ENCODE measurements at places on chromosomes 12 and 14.

DNA sequence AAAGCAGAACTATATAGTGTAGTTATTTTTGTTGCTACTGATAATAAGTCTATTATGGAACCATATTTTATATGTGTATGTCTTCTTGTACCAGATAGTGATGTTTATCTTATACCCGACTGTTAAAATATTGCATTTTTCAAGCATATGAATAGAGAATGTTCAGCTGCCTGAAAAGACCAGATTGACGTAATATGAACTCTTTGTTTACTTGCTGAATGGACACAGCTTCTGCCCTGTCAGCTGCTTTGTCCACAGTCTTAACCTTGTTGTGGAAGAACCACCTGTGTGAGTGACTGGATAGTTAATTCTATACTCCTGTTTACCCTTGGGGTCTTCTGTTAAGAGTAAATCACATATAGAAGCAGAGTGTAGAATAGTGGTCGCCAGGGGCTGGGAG lies 109.3 kb downstream of the LGR5 start:
- DNase-seq: no peak

DNA sequence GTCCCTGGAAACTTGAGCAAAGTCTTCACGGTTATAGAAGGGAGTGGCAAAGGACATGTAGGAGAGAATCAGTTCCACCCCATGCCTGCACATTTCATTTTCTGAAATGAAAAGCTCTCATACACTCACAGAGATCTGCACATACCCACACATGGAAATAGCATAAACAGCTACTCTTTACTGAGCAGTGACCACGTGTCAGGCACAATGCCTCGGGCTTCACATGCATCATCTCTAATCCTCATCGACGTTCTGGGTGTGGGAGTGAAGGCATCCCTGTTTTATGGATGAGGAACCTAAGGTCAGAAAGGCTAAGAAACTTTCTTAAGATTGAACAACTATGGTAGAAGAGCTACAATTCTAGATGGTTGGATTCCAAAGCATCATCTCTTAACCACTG lies 198.8 kb downstream of the DAD1 start:
- no peak for DNase-seq

GRCh38 chr12:3741882-3742672 lies 10.8 kb downstream of the CRACR2A start:
- DNase-seq: no peak

DNA sequence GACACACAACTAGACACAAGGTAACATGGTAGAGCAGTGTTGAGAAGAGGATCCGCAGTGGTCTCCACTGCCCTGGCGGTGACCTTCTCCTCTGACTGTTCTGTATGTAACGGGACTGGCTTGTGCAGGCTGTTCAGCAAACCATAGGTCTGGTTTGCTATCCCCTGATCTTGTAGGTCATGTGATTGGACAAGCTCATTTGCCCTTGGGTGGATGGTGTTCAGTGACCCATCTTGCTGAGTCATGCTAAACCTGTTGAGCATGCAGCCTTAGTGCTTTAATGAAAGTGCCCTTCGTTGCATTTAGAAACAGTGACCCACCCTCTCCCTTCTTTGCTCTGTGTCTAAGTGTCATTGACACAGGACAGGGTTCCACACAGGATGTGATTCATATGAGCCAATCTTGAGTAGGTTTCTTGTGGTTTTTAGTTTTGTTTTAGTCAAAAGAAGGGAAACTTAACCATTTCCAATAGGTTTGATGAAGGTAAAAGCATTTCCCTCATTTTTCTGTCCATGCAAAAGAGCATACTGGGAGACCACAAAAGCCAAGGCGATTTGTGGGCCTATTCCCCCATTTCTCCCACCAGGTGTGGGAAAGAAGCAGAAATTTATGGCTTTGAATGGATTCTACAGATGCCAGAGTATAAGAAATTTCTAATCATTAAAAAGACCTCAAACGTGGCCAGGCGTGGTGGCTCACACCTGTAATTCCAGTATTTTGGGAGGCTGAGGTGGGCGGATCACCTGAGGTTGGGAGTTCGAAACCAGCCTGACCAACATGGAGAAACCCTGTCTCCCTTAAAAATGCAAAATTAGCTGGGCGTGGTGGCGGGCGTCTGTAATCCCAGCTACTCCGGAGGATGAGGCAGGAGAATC lies 32.6 kb upstream of the HIF1A start:
- DNase-seq: no peak

DNA sequence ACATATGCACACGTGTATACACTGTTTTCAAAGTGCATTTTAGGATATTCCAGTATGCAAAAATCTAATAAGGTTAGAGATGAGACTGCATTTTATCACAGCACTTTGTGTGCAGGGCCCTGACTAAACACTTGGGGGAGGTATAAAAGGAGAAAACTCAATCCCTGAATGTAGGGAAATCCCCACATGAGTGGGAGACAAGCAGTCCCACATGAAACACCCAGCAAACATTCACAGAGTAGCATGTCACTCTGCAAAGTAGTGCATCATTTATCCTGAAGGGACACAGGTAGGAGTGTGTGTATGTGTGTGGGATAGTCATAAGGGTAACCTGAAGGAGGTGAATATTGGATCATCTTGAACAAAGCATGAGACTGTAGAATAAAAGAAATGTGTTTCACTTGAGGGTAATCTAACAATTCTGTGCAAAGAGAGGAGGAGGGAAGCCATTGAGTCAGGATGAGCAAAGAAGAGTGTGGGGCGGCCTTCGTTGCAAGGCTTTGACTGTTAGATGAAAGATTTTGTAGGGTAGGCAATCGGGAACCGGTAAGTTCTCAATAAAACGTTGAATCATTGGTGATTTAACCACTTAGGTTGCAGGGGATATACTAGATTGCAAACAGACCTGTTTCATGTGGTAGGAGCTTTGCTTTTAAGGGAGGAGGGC lies 2.9 kb downstream of the PRPF40B start:
- DNase-seq: no peak

- DNase-seq: no peak
Measured at GRCh38 chr12:110354172-110354780, 49.2 kb downstream of the ANAPC7 start.

DNA sequence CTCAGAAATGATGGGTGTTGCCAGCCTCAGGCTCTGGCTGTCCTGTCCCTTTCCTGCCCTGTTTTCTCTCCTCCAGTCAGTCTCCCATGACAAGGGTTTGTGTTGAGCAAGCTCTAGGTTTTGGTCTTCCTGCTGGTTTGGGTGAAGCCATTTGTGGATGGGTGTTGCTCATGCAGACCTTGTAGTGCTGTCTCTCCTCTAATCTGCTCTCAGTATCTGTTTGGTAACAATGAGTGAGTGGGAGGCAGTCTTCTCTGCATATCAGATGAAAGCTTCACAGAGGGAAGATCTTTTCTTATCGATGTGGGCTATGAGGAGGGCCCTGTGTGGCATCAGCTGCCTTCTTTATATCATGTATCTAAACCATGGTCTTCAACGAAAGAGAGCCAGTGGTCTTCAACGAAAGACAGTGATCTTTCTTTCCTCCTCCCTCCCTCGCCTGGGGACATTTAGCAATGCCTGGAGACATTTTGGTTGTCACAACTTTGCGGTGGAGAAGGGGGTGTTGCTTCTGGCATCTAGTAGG lies 3.6 kb downstream of the CMA1 start:
- no peak for DNase-seq

GRCh38 chr12:94207849-94208621 lies 59.7 kb downstream of the PLXNC1 start:
- DNase-seq: no peak

- no peak for DNase-seq
Measured at GRCh38 chr12:22018860-22019259, 27.2 kb upstream of the CMAS start.

DNA sequence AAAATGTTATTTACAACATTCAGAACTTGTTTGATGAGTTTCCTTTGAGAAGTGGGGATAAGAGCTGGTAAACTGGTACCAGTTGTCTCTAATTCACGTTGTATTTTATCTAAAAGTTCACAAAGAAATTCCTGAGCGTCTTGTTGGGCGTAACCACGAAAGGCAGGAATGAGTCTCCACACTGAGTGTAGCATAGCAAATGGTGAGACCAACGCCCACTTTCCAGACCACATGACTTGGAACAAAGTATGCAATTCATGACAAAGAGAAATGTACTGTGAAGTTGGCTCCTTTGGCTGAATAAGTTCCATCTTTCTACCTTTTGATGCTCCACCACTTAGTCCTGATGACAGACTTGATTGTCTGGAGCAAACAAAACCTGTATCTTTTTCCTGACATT lies 18.4 kb downstream of the USP44 start:
- no peak for DNase-seq

DNA sequence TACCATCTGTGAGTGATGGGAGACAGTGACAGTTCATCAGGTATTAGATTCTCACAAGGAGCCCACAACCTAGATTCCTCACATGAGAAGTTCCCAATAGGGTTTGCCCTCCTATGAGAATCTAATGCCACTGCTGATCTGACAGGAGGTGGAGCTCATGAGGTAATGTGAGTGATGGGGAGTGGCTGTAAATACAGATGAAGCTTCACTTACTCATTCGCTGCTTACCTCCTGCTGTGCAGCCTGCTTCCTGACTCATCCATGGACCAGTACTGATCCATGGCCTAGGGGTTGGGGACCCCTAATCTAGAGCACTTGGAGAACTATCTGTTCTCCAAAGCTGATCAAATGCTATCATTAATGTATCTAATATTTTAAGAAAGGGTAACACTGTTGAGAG lies 17.7 kb downstream of the CLEC2D start:
- no peak for DNase-seq

- DNase-seq: no peak
Measured at GRCh38 chr12:1488908-1489381, 105.4 kb downstream of the FBXL14 start.

- no peak for DNase-seq
Measured at GRCh38 chr12:23729359-23729758, 220.1 kb downstream of the SOX5 start.

GRCh38 chr12:46371718-46372543 lies 642 bp downstream of the SLC38A2 start:
- peak; percentile 27 for DNase-seq

DNA sequence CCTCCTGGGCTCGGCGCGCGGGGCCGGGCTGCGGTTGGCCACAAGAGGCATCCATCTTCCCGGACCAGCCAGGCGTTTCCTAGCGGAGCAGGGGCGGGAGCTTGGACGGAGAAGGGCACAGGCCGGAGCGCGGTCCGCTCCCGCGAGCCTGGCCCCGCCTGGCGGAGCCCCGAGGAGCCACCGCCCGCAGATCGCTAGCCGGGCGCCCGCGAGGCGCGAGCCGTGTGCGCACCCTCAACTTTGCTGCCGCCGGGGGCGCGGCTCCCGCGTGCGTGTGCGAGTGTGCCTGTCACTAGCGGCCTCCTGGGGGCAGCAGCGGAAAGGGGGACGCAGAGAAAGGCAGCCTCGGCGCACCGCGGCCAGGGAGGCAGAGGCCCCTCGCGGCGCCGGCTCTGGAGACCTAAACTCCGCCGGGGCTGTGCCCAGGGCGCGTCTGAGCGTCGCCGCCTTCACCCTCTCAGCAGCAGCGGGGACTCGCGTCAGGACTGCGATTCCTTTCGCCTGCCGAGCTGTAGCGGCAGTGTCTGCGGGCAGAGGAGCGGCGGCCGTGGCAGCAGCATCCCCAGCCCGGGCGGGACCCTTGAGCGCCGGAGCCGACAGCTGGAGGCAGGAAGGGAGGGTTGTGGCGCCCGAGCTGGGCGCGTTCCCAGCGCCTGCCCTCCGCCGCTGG lies 644 bp upstream of the SRGAP1 start:
- DNase-seq: peak; percentile 56

GRCh38 chr14:91270619-91271018 lies 26.1 kb upstream of the GPR68 start:
- DNase-seq: no peak

DNA sequence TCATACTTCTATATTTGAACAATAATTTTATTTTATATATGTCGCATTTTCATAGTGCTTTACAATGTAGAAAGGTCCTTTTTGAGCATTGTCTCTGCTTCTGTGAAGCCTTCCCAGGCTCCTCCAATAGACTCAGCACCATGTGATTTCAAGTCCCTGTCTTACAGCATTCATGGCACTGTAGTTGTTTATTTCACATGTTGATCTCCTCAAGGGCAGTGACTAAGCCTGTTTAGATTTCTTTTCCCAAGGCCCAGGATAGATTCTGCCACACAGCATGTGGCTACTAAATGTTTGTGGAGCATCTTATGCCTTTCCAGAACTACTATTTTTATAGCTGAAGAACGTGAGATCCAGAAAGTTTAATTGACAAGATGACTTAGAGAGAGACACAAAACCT lies 391.7 kb downstream of the TMEM117 start:
- no peak for DNase-seq

GRCh38 chr14:28142400-28143015 lies 624.1 kb upstream of the FOXG1 start:
- no peak for DNase-seq

- DNase-seq: no peak
Measured at GRCh38 chr12:114799574-114800487, 115.9 kb upstream of the TBX3 start.

- DNase-seq: no peak
Measured at GRCh38 chr14:94483071-94483451, 7.1 kb upstream of the SERPINA9 start.

GRCh38 chr12:4960547-4960946 lies 50.8 kb downstream of the KCNA1 start:
- DNase-seq: no peak

DNA sequence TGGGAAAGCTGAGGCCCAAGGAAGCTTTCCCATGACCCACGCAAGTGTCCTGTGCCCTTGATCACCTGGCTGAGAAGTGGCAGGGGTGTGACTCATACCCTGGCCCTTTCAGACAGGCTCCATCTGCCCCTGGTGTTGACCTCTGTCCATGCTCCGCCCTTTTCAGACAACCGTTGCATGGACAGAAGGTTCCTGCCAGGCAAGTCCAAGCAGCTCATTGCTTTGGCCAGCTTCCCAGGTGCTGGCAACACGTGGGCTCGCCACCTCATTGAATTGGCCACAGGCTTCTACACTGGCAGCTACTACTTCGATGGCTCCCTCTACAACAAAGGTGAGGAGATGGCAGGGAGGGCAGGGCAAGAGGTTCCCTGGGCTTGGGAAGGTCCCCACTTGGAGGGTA lies 103.5 kb downstream of the WSCD2 start:
- DNase-seq: no peak

GRCh38 chr14:68919129-68919927 lies 59.8 kb downstream of the ACTN1 start:
- no peak for DNase-seq

GRCh38 chr14:59376686-59377085 lies 88.5 kb downstream of the GPR135 start:
- no peak for DNase-seq

GRCh38 chr12:124752437-124753227 lies 111.0 kb downstream of the SCARB1 start:
- no peak for DNase-seq

DNA sequence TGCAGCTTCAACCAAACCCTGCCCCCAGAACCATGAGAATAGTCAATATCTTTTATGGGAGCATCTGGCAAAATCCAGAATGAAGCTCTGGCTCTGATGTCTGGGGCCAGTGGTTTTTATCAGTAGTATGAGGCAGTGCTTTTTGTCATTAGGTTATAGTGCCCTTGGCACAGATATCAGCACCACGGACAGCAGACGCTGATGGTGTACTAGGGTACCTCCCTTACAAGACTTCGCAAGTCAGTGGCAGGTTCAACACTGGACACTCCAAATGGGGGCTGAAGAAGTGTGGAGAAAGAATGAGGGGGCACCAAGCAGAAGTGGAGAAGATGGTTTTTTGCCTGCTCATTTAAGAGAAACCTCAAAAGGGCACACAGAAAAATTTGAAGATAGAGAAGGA lies 68.2 kb upstream of the E2F7 start:
- no peak for DNase-seq

Measured in stimulated activated CD8-positive, alpha-beta memory T cell treated with anti-CD3 and anti-CD28 coated beads, Interleukin-2, amount 100 ng/mL, for 1 hour (primary cell).